ENCODE measurements at places on chromosomes 1 and 21.

GRCh38 chr1:232174306-232174705 lies 455.6 kb downstream of the SIPA1L2 start:
- no peak for DNase-seq

- DNase-seq: peak; percentile 92
These were observed 43.0 kb downstream of the ACOT7 start for GRCh38 chr1:6350416-6351088.

GRCh38 chr1:230142608-230143210 lies 75.7 kb downstream of the GALNT2 start:
- no peak for DNase-seq

DNA sequence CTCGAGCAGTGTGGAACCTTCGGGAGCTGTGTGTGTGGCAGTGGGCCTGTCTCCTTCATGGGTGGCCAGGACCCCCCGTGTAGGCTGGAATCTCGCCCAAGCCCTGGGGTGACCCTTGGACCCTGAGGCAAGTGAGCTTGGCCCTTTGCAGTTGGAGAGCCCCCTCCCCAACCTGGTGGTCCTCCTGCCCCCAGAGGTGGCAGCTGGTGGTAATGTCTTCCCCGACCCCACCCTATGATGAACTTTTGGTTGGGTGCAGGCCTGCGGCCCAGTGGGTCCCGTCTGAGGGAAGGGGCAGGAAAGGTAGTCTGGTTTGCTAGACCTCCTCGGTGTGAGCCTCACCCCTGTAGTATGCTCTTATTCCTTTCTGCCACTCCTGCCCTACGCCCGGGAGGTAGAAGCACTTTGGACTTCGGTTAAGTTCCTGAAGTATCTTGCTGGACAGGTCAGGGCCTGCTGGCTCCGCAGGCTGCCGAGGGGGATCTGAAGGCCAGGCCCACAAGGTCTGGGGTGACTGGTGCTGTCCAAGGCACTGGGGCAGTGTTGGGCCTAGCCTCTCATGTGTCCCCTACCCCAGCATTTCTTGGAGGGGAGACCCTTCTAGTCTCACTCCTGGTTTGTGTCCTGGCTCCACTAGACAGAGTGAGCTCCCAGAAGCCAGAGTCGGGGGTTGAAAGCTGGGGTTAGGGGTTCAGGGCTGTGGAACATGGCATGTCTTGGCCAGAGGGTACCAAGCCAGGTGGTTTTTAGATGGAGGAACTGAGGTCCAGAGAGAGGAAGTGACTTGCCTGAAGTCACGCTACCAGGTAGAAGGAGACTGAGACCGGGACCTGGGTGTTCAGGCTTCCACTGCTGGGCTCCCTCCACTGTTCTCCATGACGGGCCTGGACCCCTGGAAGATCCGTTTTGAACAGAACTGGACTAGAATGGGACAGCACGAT lies 1.8 kb downstream of the ZNF362 start:
- no peak for DNase-seq

GRCh38 chr1:116833718-116834117 lies 76.0 kb upstream of the PTGFRN start:
- no peak for DNase-seq

DNA sequence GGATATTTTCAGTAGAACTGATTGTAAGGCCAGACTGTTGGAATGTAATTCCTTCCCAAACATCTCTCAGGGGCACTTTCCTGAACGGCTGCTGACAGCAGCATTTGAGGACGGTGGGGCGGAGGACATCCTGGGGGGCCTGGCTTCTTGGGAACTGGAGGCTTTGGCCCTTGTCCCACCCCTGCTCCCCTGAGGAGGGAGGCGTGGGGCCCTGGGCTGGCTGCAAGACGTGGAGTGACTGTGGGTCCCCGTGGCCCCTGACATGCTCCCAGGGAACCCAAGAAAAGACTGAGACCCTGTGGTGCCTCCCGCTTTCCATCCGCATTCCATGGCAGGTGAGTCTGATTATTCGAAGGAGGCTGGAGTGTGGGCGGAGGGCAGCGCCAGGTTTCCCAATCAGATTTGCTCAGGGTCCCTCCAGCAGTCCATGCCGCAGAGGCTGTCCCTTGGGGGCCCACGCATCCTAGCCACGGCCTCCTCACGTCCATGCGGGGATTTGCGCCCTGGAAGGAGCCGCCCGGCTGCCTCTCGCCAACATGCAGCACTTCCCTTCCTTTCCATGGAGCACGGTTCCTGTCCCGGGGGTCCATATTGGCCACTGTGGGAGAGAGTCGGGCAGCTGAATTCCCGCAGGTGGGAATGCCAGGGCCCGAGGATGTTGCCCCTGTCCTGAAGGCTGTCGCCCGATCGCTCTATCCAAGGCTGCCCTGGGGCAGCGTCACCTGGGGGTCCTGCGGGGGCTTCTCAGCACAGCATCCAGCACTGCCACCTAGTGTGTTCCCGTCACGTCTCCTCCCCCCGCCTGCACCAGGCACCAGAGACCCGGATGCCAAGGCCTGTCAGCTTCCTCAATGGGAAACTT lies 69.0 kb downstream of the FAAP20 start:
- DNase-seq: peak; percentile 25

DNA sequence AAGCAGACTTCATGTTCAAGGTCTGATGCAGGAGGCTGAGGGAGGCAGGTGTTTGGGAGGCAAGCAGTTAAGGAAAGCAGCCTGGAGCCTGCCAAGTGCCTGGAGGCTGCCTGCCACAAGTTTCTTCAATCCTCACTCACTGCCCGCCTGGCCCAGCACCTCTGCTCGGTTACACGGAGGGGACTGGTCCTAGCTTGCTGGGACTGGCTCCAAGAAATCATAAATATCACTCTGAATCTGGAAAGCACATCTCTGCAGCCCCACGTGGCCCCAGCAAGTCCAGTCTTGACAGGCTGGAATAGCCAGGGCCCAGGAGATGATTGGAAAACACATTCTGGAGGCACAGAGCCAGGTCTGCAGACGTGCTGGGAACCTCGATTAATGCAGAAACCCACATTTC lies 83.9 kb downstream of the BCAR3 start:
- DNase-seq: peak; percentile 71

GRCh38 chr1:167926486-167926997 lies 9.9 kb upstream of the DCAF6 start:
- DNase-seq: no peak

DNA sequence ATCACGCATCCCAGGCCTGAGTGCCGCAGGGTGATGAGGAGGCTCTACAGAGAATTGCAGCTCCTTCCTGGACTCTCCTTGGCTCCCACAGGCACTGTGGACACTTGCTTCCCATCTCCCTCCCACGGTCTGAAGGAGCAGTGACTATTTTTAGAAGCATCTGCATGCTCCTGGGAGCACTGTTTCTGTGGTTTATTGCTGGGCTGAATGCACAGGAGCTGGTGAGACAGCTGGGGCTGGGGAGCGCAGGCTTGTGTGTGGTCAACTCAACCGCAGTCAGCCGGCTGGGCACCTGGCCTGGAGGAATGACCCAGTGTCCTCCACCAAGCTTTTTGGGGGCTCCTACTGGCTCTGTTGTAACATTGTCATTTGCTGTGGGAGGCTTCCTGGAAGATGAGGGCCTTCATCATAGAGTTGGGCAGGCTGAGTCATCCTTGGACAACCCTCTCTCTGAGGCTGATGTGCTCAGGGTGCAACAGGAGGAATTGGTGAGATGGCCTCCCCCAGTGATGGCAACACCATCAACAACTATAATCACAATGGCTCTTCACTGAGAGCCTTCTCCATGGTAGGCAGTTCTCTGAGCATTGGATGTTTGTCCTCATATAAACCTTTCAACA lies 1.7 kb downstream of the NFASC start:
- peak; percentile 40 for DNase-seq

DNA sequence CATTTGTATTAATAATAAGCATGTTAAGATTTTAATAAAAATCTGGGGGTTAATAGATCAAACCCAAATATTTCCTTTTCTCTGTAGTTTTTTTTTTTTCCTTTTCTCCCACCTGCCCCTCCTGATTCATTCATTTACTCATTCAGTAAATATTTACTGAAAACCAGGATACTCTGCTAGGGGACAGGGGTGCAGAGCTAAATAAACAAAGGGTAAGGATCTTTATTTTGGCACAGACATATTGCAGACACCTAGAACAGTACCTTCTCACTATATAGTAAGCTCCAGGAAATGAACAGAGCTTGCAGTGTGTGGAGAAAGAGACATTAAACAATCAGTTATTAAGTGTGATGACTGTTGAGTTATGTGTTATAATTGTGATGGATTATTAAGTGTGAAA lies 60.9 kb downstream of the AK5 start:
- DNase-seq: no peak

- DNase-seq: peak; percentile 94
These were observed at the start of gene NID1 for GRCh38 chr1:236064674-236065508. TSS of gene NID1 (minus strand) at chr1:236065090. CDS start at chr1:236065079, 11 bp downstream.

DNA sequence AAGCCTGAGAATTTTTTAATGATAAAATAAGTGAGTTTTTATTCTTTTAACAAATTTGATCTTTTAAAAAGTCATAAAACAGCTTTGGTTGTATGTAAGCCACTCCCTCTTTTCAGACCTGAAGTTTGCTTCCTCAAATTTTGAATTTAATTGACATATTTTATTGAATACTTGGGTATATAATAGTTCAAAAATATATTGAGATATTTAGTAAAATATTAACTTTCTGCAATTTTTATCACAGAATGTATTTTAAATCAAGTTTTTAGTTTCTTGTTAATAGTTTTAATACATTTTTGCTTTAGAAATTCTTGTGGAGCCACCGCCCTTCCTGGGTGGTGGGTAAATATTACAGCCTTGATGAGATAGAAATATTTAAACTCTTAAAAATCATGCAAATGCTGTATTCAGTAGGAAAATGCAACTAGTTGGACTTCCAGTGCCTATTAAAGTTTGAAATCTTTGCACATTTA lies 867 bp downstream of the PTPRC start:
- DNase-seq: no peak

DNA sequence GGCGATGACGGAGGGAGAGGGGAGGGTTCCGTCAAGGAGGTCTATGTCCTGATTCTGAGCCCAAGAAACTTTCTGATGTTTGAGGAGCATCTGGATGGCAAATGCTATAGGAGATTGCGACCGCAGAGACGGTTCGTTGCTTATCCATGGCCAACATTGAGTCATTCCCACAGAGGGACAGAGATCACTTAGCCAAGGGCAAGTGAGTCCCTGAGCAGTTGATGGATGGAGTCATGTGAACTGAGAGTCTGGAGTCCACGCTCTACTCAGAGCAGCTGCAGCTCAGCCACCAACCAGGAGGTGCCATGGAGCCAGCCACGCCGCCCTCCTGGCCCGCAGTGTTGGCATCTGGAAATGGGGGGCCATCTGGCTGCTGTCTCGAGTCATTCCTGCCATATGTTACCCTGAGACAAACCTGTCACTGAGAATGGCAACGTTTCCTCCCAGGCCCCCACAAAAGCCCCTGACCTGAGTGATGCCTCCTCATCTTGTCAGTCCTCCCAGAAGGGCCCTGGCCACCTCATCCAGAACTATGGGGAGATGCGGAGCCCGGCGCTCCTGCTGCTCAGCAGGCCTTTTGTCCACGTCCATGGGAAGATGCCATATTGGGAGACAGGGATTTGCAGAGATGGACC lies 58.6 kb downstream of the ATP5PO start:
- no peak for DNase-seq

DNA sequence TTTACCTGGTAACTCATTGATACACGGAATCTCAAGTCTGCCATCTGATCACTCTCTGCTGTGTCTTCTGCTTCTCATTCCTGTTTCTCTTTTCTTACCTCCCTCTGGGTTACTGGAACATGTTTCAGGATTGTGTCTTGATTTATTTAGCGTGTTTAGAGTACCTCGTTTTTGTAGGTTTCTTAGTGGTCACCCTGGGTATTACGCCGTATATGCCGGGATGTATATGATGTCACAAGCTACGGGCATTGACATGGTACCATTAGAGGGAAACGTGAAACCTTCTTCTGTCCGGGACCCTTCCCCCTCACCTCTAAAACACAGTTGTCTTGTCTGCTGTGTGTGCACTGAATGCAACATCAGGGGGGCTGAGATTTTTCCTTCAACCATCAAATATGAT lies 2.8 kb downstream of the ACTRT2 start:
- no peak for DNase-seq

GRCh38 chr1:110502402-110503151 lies 16.4 kb downstream of the KCNA10 start:
- no peak for DNase-seq

- no peak for DNase-seq
These were observed 37.3 kb downstream of the RGL1 start for GRCh38 chr1:183841950-183842794.

- no peak for DNase-seq
These were observed 3.1 kb upstream of the TINAGL1 start for GRCh38 chr1:31573261-31573660.

- DNase-seq: peak; percentile 38
These were observed 19.9 kb downstream of the INSRR start for GRCh38 chr1:156838972-156839371.

DNA sequence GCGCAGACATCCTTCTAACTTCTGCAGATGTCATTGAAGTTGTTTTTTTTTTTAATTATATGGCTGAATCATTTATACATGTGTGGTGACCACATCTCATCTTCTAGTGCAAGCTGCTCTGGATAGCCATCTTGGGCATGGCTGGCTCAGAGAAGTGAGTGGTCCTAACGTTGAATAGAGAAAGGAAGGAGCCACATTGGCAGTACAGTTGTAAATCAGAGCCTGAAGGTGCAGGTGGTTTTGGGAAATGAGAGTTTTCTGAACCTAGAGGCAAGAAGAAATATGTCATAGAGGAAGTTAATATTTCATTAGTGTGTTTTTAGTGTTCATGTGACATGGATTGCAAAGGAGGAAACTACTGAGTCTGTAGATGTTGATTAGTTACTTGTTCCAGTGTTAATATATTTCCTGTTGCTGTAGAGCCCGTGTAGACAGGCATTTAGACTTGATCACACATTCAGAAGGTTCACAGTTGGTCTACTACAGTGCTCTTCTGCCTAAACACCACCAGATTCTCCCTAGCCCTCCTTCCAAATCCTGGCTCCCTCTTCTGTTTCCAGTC lies 163.7 kb downstream of the ROR1 start:
- no peak for DNase-seq

- no peak for DNase-seq
These were observed 28.6 kb downstream of the PTPRU start for GRCh38 chr1:29264773-29265389.

GRCh38 chr1:114854693-114855320 lies at the start of gene SYCP1:
TSS of gene SYCP1 (plus strand) at chr1:114854863. CDS start at chr1:114855465, 602 bp downstream.
- DNase-seq: no peak

DNA sequence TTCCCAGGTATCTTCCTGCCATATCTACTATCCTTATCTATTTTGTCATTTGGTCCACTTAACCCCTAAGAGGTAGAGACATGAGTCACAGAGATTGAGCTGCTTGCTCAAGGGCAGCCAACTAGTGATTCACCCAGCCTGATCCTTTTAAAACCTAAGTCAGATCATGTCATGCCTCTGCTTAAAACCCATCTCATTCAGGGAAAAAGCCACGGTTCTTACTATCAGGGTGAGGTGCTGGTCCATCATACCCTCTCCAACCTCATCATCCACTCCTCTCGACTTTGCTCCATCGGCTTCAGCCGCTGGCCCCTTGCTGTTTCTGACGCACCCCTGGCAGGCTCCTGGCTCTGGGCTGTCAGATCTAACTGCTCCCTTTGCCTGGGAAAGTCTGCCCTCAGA lies 14.4 kb upstream of the PPP1R15B start:
- no peak for DNase-seq

- no peak for DNase-seq
These were observed 9.4 kb downstream of the ZCCHC17 start for GRCh38 chr1:31306278-31306677.

- peak; percentile 77 for DNase-seq
These were observed 3.6 kb upstream of the GPR61 start for GRCh38 chr1:109535971-109536491.

GRCh38 chr1:55059302-55060132 lies 20.2 kb downstream of the PCSK9 start:
- DNase-seq: no peak

GRCh38 chr1:237812061-237812460 lies 78.7 kb downstream of the ZP4 start:
- DNase-seq: no peak
